ENCODE measurements at places on chromosomes 5 and 9. TPM values are rescaled to one million over a fixed set of nuclear protein-coding genes. Genes with fewer than 3 reads are reported as not detected.

GRCh38 chr5:53924392-53924791 is 364.0 kb downstream of the NDUFS4 start:
- DNase-seq, result no peak

GRCh38 chr5:112583166-112583565 is 154.5 kb upstream of the APC start:
- no peak for DNase-seq

- DNase-seq, result no peak
Measured at GRCh38 chr9:6076851-6077250, 61.4 kb upstream of the RANBP6 start.

DNA sequence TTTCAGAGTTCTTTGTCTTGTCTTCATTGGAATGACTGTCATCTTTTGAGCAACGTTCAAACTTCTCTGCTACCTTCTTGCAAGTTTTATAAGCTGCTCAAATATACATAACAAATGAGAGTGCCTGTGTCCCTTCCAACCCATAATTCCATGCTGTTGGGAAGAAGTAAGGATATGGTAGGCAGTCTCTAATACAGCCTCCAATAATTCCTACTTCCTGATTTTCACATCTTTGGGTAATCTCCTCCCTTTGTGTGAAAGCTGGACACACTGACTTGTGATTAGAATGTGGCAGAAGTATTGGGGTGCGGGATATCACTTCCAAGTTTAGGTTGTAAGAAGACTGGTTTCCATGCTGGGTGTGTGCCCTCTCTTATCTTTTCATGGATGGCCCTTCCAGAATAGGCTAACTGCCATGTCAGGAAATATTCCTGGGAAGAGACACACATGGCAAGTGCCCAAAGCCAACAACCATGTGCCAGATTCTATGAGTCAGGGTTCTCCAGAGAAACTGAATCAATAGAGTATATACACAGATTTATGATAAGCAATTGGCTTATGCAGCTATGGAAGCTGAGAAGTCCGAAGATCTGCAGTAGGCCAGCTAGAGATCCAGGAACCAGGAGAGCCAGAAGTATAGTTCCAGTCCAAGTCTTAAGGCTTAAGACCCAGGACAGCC is 531.3 kb downstream of the NTRK2 start:
- DNase-seq, result no peak

GRCh38 chr9:109560470-109561132 is 62.5 kb upstream of the PTPN3 start:
- DNase-seq, result no peak

- no peak for DNase-seq
Measured at GRCh38 chr5:122264610-122265009, 47.4 kb upstream of the SNCAIP start.

DNA sequence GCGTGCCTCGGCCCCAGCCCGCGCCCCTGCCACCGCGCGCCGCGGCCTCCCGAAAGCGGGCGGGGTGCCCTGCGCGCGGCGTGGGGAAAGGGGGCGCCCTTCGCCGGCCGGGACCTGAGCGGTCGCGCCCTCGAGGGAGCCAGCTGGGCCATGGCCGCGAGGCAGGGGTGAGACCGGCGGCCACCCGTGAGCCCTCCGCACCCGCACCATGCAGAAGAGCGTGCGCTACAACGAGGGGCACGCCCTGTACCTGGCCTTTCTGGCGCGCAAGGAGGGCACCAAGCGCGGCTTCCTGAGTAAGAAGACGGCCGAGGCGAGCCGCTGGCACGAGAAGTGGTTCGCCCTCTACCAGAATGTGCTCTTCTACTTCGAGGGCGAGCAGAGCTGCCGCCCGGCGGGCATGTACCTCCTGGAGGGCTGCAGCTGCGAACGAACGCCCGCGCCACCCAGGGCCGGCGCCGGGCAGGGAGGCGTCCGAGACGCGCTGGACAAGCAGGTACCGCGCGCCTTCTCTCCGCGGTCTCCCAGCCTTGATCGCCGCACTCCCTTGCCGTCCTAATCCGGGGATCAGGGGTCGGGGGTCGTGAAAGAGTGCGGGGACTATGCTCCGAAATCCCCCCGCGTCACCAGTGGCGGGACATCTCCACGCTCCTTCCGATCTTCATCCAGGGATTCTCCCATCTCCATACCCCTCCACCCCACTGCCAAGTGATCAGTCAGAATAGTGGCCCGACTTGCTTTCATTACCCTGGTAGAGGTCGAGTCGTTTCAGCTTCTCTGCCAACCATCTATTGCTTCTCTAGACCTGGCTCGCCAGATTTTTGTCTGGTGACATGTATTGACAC is 590 bp downstream of the RASGRF2 start:
- peak; percentile 19 for DNase-seq

- DNase-seq, result no peak
Measured at GRCh38 chr5:59521476-59521875, 372.1 kb downstream of the PDE4D start.

DNA sequence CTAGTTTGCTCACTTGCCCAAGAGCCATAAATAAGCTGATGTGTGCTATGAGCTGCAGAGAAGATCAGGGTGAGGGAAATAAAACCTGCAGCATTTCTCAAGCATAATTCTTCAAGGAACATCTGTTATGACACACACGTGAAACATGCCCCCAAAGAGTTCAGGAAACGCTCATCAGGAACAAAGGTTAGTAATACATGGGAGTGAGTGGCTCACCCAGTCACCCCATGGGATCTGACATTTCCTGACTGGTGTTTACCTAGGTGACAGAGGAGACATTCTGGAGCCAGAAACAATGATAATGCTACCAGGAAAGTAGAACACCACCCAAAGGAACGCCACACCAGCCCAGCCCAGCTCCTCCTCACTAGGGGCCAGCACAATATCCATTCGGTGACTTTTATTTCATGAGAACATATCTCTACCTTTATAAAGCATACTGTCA is 66.0 kb downstream of the FRMD3 start:
- no peak for DNase-seq

GRCh38 chr5:1360861-1361260 is 16.0 kb upstream of the CLPTM1L start:
- DNase-seq, result no peak

GRCh38 chr5:41656597-41656996 is 146.2 kb upstream of the PLCXD3 start:
- no peak for DNase-seq

DNA sequence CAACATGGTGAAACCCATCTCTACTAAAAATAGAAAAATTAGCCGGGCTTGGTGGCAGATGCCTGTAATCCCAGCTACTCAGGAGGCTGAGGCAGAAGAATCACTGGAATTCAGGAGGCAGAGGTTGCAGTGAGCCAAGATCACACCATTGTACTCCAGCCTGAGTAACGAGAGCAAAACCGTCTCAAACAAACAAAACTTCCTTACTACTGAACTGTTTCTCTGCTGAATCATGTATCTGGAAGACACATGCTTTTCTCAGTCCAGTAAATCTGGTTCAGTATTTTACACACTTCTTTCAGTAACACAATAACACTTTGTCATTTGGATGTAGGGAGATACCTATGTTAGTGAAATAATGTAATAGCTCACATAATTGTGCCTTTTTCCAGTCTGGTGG is 7.9 kb downstream of the TRMT10B start:
- DNase-seq, result no peak

GRCh38 chr9:105246656-105247173 is 2.3 kb downstream of the SLC44A1 start:
- DNase-seq, result no peak

DNA sequence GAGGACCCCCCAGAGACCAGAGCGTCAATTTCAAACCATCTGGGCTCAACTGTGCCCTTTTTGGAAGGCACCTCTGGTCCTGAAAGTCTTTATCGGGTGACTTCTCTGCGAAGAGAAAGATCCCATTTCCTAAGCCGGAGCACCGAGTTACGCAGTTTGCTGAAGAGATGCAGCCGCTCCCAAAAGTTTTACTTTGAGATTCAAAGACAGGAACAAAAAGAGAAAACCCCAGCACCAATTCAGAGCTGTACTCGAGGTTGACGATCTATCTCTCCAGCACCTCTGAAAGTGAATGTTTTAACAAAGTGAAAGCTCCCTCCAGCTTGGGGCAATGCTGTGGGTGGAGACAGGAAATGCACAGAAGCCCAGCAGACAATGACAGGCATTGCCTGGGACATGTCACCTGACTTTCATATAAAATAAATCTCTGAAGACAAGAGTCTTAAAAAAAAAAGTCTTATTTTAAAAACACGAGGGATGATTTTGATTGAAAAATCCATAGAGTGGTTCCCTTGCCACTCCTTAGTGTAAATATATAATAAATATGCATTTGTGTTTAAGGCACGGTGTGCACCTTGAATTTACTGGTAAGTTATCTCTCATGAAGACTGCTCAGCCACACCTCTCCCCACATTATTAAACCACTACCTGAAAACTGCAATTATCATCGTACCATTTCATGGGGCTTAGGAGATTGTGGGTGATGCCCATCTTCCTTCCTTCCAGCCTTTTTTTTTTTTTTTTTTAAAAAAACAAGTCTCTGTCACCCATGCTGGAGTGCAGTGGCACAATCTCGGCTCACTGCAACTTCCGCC is 79.9 kb downstream of the FNBP1 start:
- DNase-seq, result peak; percentile 93

DNA sequence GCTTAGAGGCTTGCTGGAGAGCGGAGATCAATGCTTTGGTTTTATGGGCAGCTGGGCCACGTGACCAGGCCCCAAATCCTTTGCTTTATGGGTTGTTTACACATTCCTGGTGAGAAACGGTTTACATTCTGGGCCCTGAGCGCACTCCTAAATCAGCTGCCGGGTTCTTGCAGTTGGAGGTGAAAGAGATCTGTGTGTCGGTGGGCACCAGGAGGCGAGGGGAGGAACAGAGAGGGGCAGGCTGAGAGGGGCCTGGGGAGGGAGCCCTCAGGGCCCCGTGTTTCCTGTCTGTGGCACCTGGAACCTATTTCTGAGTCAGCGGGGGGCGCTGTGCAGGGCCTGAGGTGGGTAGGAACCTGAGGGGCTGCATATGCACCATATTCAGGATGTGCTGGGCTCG is 63.5 kb upstream of the HAND1 start:
- DNase-seq, result no peak

- DNase-seq, result no peak
Measured at GRCh38 chr9:131012023-131012334, 3.0 kb downstream of the LAMC3 start.

DNA sequence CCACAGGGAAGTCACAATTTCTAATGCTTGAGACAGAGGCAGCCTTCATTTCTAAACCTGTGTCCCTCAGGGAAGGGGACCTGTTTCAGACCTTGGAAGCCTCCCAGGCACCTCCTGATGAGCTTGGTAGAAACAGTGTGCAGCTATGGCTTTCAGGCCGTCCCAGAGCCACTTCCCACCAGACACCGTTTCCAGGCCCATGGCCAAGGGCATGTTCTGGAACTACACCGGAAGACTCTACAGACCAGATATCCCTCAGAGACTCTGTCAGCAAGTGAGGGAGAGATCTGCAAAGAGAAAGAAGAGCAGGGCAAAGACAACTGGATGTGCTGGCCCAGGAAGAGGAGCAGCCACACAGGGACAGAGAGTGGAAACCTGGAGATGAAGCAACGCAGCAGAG is 82.2 kb upstream of the HSPA9 start:
- no peak for DNase-seq

DNA sequence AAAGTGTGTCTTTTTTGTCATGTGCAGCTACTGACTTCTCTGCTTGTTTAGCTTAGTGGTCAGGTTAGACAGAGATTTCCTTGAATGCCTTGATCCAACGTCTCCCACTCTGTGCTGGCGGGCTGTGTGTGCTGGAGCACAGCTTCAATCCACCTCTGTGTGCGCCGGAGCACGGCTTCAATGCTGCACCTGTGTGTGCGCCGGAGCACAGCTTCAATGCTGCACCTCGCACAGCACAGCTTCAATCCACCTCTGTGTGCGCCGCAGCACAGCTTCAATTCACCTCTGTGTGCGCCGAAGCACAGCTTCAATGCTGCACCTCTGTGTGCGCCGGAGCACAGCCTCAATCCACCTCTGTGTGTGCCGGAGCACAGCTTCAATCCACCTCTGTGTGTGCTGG is 69.0 kb upstream of the PHYKPL start:
- DNase-seq, result no peak

- DNase-seq, result no peak
Measured at GRCh38 chr5:173823721-173824567, 64.2 kb upstream of the CPEB4 start.

DNA sequence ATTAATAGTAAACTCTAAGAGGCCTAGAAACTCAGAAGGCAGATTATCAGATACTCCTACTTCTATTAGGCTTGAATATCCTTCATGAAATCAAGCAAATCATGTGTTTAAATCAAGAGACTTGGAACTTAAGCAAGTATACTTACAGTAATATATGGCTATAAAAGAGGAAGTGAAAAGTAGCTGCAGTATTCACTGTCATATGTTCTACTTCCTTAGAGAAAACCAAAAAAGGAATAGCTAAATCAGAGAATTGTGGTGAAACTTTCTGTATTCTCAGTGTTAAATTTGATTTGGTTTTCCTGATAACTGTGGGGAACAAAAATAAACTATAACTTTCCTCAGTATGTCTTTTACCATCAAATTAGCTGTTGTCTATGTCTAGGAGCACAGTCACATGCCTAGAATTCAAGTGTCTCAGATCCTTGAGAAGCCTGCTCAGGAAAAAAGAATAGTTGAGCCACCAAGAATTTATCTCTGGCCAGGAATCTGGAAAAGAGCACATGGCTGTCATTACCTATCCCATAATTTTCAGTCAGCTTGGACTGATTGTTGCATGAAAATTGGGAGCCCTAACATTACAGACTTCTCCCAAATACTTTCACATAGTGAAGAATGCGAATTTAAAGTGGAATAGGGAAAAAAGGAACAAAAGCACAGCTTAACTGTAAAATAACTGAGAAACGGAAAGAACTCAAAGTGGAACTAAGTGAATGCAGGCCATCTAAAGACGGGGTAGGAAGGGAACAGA is 1.7 kb downstream of the FKBP15 start:
- DNase-seq, result no peak

The DMRT3 gene
- not detected for total RNA-seq

The SCGB3A2 gene
- 1.2 TPM for total RNA-seq

The TYRP1 gene
- total RNA-seq, result not detected

The CCDC192 gene
- not detected for total RNA-seq

The CLIC3 gene
- total RNA-seq, result 144 TPM

The PTGS1 gene
- total RNA-seq, result 2.1 TPM

The NUTM2G gene
- not detected for total RNA-seq

The BTNL8 gene
- not detected for total RNA-seq

The UGT3A1 gene
- total RNA-seq, result not detected

The SPINK1 gene
- total RNA-seq, result not detected

The RBM18 gene
- 30.9 TPM for total RNA-seq

The GCNT4 gene
- total RNA-seq, result 0.52 TPM

The LCN15 gene
- total RNA-seq, result not detected

All from natural killer cell (primary cell).